ENCODE measurements at places on chromosomes 16 and 17. TPM values are rescaled to one million over a fixed set of nuclear protein-coding genes. Genes with fewer than 3 reads are reported as not detected.
A peak's percentile ranks its signal among the peaks of the same experiment; 100 is the strongest.

The TMED6 gene
- total RNA-seq, result not detected

The CBLN1 gene
- total RNA-seq, result 1.5 TPM

The KCNJ12 gene
- 12.2 TPM for total RNA-seq

The LRRC36 gene
- total RNA-seq, result not detected

The GABARAPL2 gene
- total RNA-seq, result 239 TPM

The HOXB13 gene
- not detected for total RNA-seq

DNA sequence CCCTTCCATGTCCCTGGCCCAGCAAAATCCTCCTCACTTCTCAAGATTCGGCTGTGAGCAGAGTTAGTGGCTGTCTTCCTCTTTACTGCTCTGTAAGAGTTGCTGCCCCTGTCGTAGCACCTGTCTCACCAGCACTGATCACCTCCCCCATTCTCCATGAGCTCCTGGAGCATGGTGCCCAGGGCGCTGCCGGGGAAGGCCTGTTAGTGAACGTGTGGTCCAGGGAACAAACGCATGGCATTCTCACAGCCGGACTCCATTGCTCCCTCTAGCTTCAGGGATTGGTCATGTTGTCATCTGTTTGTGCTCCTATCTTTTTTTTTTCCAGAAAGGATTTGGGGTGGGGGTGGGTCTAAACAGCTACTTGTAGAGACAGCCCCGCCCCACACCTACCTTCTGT lies 141.2 kb downstream of the CMIP start:
- no peak for DNase-seq

DNA sequence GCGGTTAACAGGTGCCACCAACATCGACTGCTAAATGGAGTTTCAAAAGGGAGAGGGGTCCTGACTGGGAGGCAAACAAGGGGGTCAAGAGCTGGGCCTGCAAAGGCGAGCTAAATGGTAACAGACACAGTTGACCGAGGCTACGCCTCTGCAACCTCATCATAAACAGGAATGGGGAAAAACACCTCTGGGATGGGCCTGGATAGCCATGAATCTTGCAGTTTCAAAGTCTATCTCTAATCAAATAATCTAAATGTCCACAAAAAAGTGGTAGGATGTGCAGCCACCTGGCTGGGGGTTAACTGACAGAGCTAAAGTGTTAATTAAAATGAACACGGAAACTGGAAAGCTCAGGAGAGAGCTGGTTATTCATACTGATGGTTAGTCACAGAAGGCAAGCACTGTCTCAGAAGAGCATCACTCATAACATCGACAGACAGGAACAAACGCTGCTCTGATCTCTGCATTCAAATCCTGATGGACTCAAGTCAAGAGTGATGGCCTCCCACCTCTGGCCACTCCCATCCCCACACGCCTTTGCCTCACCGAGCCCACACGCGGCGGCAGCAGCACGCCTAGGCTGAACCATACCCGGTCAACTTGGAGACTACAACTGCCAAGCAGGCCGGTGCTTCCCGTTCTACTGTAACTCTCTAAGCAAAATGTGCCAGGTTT lies 56.3 kb downstream of the CREBBP start:
- DNase-seq, result no peak

DNA sequence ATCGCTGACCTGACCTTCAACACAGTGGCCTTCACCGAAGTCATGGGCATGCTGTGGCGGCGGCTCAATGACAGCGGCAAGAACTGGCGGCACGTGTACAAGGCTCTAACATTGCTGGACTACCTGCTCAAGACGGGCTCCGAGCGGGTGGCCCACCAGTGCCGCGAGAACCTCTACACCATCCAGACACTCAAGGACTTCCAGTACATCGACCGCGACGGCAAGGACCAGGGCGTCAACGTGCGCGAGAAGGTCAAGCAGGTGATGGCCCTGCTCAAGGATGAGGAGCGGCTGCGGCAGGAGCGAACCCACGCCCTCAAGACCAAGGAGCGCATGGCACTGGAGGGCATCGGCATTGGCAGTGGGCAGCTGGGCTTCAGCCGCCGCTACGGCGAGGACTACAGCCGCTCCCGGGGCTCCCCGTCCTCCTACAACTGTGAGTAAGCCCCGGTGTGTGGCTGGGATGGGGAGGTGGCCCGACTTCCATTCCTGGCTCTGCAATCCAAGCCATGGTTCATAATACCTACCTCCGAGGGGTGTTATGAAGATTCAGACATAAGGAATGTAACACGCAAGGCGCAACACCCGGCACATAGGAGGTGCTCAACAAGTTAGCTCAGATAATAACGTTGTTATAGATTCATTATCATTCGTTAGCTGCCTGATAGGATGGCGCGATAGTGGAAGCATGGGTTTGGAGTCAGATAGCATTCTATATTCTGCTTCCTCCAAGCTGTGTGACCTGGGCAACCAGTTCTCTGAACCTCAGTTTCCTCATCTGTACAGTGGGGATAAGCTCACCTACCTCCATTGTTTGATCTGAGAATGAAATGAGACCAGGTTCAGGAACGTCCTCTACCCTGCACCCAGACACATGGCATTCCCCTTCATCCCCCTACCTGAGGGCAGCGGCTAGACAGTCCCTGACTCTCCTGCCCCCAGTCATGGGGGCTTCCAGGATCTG lies 4.4 kb downstream of the EPN3 start:
- peak; percentile 41 for DNase-seq

DNA sequence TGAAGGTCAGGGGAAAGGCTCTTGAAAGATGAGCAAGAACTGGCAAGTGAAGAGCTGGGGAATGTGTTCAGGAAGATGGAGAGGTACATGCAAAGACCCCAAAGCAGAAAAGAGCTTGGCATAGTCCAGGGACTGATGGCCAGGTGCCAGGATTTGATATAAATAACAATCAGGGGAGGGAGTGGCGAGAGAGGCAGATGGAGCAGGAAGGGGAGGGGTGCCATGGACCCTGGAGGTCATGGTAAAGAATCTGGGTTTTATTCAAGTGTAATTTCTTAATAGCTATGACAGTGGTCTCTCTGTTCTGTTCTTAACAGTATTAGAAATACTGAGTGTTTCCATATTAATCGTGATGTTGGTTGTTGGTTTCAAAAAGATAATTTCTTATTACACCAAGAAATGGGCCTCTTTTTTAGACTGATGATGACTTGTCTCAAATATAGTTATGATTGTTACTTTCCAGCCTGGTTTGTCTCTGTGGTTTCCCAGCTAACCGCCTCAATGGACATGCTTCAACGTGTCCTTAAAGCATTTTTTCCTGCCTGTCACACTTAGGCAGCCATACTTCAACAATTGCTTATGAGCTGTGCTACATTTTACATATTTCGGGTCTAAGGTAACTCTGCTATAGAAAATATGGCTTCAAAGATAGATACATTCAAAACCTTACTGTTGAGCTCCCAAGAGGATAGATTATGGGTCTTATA lies 49.4 kb downstream of the MYH10 start:
- DNase-seq, result no peak

DNA sequence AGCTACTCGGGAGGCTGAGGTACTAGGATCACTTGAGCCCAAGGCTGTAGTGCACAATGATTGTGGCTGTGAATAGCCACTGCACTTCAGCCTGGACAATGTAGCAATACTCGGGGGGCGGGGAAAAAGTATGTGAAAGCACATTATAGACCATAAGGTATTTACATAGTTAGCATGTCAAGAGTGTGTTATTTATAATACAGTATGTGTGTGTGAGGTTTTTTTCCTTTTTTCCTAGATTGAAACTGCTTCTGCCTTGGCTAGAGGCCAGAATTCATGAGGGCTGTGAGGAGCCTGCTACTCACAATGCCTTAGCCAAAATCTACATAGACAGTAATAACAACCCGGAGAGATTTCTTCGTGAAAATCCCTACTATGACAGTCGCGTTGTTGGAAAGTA lies 30.5 kb downstream of the PTRH2 start:
- DNase-seq, result no peak

DNA sequence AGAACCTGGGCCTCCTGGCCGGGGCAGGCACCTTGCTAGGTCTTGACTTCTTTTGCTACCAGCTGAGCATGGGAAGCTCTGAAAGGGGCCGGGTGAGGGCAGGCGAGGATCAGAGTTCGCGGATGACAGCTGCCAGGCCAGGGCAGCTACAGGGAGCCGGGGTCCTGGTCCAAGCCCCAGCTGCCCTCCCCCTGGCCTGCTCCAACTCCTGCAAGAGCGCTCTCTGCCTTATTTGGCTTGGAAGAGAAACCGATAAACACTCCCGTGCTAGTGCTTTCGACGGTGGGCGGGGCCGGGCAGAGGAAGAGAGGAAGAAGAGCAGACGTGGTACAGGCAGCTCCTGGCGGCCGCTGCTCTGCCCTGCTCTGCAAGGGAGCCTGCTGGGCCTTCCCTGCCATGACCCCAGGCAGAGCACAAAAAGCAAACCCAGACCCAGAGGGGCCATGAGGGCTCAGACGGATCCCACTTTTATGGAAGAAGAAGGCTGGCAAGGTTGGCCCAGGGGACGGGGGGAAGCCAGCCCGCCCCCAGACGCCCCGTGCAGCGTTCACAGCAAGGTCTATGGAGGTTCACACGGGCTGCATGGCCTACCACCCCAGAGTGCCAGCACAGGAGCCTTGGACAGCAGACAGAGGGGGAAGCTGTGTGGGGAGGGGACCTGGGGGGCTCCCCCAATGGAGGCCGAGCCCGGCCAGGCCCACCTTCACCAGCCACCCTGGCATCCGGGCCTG lies 25.6 kb downstream of the PIEZO1 start:
- no peak for DNase-seq

DNA sequence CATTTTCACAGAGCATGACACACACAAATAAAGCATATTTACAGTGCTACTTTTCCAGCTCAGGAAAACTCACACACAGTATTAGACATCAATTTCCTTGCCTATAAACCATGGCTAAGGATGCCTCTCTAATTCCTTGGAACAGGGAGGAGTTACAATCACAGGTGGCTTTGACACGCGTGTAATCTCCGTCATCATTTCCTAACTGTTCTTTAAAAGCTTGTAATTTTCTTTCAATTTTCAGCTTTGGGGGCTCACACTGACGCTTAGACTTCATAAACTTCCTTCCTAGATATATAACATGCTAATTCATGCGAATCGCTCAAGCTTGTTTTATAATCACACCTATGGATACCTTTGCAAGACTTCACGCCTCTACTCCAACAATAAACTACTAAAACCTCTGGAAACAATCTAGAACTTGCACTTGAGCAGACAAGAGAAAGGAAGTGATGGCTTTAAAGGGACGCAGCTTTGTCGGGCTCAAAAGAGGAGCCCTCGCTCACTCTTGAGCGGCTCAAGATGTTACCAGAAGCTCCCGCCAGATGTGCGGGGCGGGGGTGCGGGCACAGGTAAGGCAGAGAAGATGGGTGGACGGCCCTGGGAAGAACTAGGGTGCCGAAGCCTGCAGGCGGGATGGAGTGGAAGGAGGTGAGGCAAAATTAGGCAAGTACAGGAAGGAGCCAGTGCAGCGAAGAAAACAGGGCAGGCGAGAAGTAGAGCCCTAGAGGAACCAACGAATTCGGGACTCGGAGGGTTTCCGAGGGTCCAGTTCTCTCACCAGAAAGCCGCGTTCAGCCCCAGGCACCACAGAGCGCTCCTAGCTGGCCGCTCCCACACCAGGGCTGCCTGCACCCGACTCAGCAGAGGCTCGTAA lies 631 bp downstream of the RETREG3 start:
- DNase-seq, result peak; percentile 48

- DNase-seq, result no peak
These were observed 62.1 kb downstream of the MRC2 start for GRCh38 chr17:62689441-62690167.

DNA sequence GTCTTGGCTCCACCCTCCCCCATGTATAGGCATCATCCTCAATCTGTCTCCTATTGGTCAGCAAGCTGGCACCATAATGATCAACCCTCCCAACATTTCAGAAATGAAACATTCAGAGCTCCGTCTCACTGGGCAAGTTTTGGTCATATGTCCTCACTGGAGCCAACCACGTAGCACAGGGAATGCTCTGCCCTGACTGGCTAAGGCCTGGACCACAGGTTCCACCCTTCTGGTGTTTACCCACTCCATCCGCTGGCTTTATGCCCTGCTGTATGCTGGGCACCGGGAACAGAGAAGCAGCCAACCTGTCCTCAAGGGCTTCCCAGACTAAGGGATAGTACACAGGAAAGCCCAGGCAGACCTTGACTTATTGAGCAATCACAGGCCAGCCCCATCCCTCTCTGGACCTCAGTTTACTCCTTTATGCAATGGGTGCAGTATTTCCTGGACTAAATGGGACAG lies 20.5 kb downstream of the MYO15A start:
- DNase-seq, result no peak

DNA sequence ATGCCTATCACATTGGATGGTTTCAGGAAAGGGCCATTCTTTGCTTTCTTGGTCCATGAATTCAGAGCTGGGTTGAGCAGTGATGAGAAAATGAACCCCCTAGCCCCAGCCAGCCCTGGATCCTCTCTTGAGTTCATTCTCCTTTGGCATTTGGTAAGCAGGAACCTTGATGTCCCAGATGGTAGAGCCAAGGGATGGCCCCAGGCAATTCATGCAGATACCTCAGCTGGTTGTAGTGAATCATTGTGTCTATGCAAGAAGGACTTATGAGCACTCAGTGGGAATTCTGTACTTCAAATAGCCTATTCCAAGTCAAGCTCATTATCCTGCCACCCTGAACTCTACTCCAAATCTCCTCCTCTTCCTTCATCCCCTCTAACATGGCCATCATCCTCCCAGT lies 412.7 kb downstream of the UTP18 start:
- no peak for DNase-seq

DNA sequence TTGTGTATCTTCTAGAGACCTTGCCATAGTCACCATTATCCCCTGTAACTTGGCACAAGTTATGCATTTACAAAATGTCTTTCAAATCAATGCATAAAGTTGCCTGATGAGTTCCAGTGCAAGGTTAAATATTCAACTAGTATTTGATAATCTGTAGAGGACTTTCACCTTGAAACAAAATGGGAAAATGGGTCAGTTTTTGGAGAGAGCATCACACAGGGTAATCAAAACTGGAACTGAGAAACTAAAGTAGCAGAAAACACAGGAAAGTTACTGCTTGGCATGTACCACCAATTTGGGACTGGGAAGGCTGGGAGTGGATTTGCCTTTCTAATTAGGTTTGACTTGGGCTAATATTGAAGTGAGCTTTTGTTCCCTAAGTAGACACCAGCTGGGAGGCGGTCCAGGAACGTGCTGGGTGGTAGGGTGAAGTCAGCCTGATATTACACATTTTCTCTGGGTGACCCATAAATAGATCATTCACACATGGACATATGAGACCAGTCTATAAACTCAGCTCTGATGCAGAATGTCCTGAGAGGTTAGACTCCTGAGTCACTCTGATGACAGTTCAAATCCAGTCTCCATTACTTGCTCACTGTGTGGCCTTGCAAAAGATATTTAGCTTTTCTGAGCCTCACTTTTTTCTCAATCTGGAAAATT lies 152.3 kb downstream of the PCTP start:
- peak; percentile 41 for DNase-seq

DNA sequence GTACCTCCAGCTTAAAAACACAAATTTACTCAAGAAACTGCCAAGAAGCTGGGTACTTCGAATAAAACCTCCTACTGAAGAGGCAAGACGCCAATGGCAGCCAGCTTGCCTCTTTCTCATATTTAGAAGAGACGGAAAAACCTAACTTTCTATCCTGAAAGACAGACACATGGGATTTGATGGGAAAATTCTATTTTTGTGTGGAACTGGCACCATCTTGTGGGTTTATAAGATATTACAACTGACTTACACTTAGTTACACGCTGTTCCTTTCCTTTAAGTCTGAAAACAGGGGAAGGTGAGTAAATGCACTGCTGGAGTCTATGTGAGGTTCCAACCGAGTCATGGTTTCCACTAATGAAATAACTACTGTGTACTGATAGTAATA lies 10.3 kb downstream of the ZNF18 start:
- no peak for DNase-seq

- DNase-seq, result no peak
These were observed 53.0 kb downstream of the VAC14 start for GRCh38 chr16:70747703-70748631.
